ENCODE measurements at places on chromosomes 7 and 10.

DNA sequence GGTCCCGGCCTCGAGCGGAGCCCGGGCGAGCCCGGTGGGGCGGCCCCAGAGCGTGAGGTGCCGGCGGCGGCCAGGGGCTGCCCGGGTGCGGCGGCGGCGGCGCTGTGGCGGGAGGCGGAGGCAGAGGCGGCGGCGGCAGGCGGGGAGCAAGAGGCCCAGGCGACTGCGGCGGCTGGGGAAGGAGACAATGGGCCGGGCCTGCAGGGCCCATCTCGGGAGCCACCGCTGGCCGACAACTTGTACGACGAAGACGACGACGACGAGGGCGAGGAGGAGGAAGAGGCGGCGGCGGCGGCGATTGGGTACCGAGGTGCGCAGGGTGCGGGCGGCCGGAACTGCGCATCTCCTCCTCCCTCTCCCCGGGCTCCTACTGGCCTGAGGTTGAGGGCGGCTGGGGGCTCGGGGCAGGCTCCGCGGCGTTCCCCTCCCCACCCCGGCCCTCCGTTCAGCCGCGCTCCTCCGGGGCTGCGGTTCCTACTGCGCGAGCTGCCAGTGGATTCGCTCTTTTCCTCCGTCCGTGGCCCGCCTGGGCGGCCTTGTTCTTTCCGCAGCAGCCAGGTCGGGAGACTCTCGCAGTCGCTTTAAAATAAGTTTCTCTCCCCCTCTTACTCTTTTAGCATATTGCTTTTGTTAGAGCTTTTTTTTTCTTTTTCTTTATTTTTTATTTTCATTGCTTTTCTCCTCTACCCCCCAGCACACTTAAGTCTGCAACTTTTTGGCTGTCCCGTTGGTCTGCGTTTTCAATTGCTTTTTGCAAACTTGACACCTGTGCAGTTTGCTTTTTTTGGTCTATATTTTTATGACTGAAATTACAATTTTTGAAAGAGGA is 600 bp downstream of the SIRT1 start:
- DNase-seq: peak; percentile 8

- no peak for DNase-seq
Observed at GRCh38 chr10:36271627-36272340, 629.7 kb upstream of the FZD8 start.

DNA sequence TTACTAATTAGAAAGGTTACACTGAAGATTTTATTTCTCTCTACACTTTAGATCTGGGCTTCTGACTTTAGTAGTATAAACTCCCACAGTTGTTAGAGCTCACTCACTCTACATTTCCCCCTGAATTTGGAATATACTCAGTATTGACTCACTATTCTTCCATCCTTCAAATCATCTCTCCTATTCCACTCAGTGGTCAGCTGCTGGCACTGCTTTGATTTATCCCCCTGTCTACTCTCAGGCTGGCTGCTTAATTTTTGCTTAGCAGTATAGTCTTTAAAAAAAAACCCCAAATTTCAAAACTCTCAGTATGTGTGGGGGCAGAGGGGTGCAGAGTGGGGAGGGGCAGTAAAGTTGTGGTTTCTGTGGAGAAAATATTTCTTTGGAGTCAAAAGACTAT is 68.9 kb downstream of the CDK6 start:
- no peak for DNase-seq

DNA sequence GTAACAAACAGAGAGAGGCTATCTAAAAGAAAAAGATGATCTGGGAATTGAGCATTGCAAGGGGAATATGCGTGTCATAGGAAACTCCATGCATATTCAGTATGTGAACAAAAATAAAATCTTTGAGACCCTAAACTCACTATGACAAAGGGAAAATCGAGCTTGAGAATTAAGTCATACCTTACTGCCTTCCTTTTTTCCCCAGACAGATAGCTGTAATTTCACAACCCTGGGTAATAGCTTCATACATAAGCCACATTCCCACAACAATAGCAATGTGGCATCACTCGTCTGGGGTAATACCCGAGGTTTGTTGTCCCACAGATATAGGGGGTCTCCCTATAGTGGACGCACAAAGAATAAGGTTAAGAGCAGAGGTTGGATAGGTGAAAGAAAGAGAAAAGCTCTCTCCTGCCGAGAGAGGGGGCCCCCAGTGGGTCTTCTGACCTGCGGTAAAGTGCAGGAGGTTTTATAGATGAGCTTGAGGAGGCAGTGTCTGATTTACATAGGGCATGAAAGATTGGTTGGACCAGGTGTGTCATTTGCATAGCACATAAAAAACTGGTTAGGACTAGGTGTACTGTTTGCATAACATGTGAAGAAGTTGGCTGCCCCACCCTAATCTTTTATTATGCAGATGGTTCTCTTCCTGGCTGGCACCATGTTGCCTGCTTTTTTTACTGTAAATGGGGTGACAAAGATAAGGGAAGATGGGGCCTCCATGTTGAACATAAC is 11.6 kb downstream of the CYP3A43 start:
- DNase-seq: no peak

GRCh38 chr10:4254101-4254994 is 469.3 kb upstream of the KLF6 start:
- no peak for DNase-seq

GRCh38 chr7:81165070-81165469 is 246.2 kb upstream of the SEMA3C start:
- DNase-seq: no peak

DNA sequence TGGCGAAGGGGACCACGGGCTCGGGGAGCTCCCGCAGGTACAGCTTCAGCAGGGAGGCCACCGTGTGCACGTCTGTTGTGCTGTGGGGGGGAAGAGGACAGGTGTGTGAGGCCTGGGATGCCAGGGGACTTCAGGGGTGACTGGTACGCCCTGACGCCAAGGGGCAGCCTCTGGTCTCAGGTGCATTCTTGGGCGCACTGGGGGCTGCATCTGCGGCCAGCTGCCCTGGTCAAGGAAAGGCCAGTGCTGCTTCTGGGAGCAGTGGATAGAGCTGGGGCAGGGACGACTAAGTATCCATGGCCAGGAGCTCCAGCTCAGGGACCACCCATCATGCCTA is 148.5 kb downstream of the MAPK8 start:
- DNase-seq: no peak

- DNase-seq: no peak
Observed at GRCh38 chr7:340200-340937, 50.4 kb downstream of the FOXL3 start.

- no peak for DNase-seq
Observed at GRCh38 chr7:150514748-150515222, at the start of gene GIMAP7. TSS of gene GIMAP7 (plus strand) at chr7:150514872. CDS start at chr7:150519975, 5,103 bp downstream.

GRCh38 chr10:7788639-7789286 is 786 bp downstream of the ATP5F1C start:
- DNase-seq: no peak

DNA sequence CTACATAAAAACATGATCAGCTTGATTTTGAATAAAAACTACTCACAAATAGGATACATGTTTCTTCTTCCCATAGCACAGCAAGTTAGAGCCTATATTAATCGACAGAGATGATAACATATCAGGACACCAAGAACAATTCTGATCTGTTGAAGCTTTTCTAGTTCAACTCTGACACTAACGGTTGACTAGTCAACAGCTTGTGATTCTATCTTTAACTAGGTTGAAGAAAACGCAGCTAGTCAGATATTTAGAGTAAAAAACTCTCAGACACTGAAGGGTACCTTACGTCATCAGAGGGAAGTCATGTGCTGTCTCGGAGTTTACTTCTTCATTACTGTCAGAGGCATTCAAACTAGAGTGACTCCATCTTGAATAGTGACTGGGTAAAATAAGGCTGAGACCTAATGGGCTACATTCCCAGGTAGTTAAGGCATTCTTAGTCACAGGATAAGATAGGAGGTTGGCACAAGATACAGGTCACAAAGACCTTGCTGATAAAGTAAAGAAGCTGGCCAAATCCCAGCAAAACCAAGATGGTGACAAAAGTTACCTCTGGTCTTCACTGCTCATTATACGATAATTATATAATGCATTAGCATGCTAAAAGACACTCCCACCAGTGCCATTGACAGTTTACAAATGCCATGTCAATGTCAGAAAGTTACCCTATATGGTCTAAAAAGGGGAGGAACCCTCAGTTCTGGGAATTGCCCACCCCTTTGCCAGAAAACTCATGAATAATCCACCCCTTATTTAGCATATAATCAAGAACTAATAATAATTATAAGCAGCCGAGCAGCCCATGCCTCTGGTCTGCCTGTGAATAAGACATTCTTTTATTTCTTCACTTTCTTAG is 21.3 kb downstream of the CCDC71L start:
- DNase-seq: no peak

DNA sequence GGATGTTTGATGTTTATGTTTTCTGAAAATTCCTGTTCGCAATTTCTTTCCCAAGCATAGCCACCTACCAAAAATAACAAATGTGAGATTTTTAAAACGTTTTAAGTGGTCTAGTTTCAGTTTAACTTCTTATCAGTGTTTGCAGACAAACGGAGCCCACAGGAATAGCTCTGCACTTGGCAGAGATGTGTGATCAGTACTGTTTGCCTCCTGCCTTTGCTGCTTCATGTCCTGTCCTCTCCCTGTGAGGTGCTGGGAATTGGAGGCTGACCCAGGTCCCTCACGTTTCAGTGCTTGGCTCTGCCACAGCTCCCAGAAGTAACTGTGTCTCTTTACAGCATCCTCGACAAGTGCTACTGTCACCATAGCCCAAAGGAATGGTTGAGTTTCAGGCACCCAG is 1.2 kb downstream of the UCN3 start:
- DNase-seq: no peak

DNA sequence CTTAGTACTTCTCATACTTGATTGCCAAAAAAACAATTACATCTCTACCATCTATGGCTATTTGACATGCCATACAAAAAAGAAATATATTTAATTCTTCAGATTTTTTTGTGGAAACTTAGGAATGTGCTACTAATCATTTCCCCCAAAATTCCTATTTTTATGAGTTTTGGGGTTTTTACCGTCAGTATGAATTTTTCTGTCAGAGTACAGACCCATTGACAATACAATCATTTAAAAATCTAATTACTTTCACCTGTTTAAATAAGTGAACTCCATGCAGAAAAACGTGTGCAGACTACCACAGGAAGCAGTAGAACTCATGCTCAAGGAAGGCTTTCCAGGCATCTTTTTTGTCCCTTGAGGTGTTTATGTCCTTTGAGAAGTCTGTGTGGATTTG is 48.8 kb upstream of the FOXP2 start:
- no peak for DNase-seq

- no peak for DNase-seq
Observed at GRCh38 chr7:157730614-157731013, 393.8 kb downstream of the DNAJB6 start.

DNA sequence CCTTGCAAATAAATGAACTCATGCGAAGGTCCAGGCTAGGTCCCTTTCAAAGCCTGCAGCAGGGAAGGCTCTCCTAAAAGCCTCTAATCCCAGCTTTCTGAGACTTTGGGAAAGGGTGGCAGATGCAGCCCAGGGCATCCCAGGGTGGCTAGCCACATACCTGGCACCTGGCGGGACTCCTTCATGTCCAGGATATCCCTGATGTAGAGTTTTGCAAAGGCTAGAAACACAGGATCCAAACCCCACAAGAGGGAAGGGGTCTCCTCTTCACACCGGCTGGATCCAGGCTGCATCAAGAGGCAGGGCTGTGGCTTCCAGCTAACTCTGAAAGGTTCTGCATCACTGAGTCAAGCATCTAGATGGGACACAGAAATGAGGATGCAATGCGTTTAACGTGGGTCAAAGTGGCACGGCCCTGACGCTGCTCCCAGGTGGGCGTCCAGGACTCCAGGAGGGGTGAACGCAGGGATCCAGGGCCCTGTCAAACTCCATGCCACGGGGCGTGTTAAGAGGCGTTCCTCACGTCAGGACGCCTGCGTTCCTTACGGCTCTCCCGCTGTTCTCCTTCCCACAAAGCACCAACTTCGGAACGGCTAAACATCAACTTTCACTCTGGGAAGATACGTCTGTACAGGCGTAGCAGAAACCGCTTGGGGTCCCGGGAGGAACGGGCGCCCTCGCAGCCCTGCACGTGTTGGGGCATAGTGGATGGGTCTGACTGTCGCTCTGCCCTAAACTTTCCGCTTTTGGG is 507 bp downstream of the STN1 start:
- DNase-seq: no peak

GRCh38 chr7:117856196-117856595 is 17.0 kb downstream of the CTTNBP2 start:
- DNase-seq: no peak

DNA sequence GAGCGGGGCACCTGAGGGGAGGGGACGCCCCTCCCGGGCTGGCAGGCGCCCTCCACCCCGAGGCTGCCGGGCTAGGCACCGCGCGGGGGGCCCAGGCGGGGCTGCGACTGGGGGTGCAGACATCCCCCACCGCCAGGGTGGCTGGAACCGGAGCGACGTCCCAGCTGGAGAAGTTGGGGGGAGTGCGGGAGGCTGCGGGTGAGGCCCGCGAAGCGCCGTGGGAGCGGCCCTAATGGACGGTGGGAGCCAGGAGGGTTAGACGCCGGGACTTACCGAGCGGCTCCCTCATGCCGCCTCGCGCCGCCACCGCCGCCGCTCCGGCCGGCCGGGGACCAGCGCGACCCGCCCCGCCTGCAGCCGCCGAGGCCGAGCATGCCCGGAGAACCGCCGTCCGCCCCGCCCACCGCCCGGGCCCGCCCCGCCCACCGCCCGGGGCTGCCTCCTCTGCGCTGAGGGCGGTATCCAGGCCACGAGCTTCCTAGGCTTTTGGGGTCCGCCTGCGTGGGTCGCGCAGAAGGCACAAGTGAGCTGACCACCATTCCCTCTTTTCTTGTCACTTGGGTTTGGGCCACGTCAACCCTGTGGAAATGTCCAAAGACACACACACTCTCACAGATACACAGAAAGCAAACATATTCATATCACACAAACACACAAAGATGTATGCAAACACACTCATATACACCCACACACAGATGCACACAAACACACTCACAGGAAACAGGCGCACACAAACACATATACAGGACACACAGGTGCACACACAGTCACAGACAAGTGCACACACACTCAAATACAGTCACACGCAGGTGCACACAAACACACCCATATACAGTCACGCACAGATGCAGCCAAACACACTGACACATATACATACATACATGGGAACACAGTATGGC is at the start of gene JCAD:
Gene JCAD, minus strand, starts transcription at position 378 of the 899 bp plus-strand sequence. CDS start 11,774 bp downstream, outside the sequence.
- DNase-seq: no peak

DNA sequence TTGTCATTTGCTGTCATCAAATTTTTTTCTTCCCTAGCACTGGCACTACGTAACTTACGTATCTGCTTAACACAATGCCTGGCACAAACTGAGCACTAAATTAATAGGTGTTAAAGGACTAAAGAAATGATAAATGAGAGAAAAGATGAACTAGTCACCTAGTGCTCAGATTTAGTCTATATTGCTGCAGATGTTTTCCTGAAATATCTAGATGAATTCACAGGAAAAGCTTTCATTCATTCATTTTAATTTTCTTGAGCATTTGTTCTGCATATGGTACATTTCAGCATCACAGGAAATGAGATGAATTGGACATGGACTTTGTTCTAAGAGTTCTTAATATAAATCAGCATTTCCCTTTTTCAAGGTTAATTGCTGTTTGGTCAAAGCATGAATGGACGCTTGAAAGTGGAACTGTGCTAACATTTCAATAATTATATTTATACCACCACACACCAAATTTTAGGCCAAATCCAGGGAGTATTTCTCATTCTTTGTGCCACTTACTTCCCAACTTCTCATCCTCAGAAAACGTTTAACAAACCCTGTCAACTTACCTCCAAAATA is 163.2 kb upstream of the MDFIC start:
- no peak for DNase-seq

Data from NCI-H2107 (cell line).